Type B pancreatic cell (in vitro differentiated cells): ENCODE measurements at places on chromosomes 6 and 20. TPM values are rescaled to one million over a fixed set of nuclear protein-coding genes. Genes with fewer than 3 reads are reported as not detected.

DNA sequence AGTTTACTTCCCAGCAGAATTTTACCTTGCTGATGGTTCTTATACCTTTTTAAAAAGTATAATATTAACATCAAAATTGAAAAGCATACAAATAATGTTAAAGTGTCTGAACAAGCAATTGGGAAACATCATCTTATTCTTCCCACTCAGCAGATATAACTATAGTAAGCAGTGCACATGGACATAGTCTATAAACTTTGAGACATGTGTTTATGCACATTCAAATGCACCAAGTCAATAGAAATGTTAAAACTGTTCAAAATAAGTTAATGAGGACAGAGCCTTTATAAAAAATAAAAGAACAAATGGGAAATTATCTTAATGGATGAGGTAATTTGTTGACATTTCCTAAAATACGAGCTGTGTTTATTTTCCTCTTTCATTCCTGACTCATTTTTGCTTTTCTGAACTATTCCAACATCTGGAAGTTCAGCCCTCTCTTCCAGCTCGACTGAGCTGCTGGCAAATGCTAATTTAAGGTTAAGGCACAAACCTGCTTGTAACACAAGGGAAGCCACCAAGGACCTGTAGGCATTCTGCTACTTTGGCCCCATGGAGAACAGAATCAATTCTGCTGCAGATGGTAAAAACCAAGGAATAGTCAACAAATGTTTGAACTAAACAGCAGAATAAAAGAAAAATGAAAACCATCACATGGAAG, 110.3 kb upstream of the MAP3K4 start:
- no peak overlapping the region for H3K4me3 ChIP-seq
- no peaks in the 10 kb centered on the region for H3K36me3 ChIP-seq
- peaks cover 3% of the 10 kb centered on the region for H3K4me1 ChIP-seq
- no peaks in the 10 kb centered on the region for H3K27me3 ChIP-seq
- no peak overlapping the region for H3K27ac ChIP-seq
- DNase-seq, result no peak

DNA sequence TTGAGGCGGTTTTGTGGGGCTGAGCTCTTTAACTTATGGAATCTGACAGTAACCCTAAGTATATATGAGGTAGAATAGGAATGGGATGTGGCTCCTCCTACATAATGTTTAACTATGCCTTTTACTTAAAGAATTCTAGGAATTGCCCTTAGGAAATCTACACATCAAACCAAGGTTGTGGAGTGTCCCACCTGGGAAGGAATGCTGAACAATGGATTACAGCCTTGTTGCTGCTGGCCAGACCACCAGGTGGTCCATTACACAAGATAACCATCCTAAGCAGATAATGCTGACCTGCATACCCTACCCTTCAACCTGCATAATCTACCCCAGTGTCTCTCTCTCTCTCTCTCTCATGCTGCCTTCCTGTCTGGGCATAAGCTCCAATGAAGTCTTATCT, 35.0 kb upstream of the SLC22A16 start:
- H3K4me3 ChIP-seq, result no peak overlapping the region
- DNase-seq, result no peak
- no peak overlapping the region for H3K27ac ChIP-seq
- H3K36me3 ChIP-seq, result no peaks in the 10 kb centered on the region
- H3K4me1 ChIP-seq, result no peaks in the 10 kb centered on the region
- H3K27me3 ChIP-seq, result no peaks in the 10 kb centered on the region

The TMEM74B gene
- 10.7 and 12.0 TPM in 2 replicates for total RNA-seq

GRCh38 chr20:63693733-63694583, 2.5 kb upstream of the TNFRSF6B start:
- H3K4me3 ChIP-seq, result no peak overlapping the region
- H3K27me3 ChIP-seq, result no peaks in the 10 kb centered on the region
- no peaks in the 10 kb centered on the region for H3K4me1 ChIP-seq
- no peak for DNase-seq
- H3K27ac ChIP-seq, result no peak overlapping the region
- H3K36me3 ChIP-seq, result no peaks in the 10 kb centered on the region

DNA sequence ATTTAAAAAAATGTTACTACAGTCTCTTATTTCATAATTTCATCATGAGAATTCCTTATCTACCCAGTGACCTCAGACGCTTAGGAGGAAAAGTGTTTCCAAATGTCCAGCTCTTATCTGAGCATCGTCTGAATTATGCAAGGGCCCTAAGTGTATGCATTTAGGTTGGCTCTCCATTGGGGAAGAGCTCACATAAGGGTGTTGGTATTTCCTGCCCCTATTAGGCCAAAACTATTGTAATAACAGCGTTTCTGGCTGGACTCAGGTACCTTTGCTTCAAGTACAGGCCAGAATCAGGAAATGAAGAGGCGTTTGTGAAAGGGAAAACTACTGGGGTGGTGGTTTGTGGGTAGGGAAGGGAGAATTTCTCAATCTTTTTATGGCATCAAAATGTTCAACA, 40.4 kb upstream of the SGK1 start:
- no peaks in the 10 kb centered on the region for H3K27me3 ChIP-seq
- no peak overlapping the region for H3K4me3 ChIP-seq
- H3K4me1 ChIP-seq, result peaks cover 6% of the 10 kb centered on the region
